Muscle of back (tissue), 13 donors: ENCODE measurements at places on chromosomes 2 and 18. TPM values are rescaled to one million over a fixed set of nuclear protein-coding genes. Genes with fewer than 3 reads are reported as not detected.

GRCh38 chr2:19664646-19665045, 237.1 kb downstream of the TTC32 start:
- DNase-seq: no peak

GRCh38 chr18:9321017-9321452, 13.5 kb upstream of the TWSG1 start:
- DNase-seq: peak; percentile 57

DNA sequence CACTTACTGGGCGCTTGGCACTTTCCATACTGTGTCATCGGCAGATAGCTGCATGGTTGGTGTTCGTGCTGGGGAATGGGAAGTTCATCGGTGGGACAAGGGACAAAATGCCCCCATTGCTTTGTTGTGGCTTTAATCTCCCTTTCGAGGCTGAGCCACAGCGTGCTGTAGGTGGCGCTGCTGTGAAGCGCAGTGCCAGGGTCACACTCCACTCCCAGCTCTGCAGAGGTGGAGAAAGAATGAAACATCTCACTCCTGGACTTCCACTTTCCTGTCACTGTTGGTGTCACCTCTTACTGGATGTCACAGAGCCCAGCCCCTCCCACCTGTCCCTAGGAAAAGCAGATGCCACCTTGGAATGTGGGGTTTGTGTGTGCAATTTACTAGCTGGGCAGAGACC, 8.7 kb downstream of the TYMS start:
- no peak for DNase-seq

DNA sequence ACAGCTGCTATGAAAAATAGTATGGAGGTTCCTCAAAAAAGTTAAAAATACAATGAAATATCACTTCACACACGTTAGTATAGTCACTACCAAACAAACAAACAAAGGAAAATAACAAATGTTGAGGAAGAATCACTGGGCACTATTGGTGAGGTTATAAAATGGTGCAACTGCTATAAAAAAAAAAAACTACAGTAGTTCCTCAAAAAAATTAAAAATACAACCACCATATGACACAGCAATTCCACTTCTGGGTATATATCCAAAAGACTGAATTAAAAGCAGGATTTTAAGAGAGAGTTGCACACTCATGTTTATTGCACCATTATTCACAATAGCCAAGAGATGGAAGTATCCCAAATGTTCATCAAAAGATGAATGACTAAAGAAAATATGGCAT, 80.9 kb upstream of the POU3F3 start:
- DNase-seq: no peak

Gene SANBR
- 10.6 TPM for polyA plus RNA-seq

DNA sequence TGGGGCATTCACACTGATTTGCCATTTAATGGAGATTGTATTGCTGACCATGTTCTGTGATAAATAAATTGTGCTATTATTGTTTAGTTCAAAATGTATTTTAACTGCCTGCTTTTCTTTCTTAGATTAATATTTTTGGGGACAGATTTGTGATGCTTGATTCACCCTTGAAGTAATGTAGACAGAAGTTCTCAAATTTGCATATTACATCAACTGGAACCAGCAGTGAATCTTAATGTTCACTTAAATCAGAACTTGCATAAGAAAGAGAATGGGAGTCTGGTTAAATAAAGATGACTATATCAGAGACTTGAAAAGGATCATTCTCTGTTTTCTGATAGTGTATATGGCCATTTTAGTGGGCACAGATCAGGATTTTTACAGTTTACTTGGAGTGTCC, 1.8 kb downstream of the DNAJC10 start:
- no peak for DNase-seq

GRCh38 chr2:175404839-175405238, 223.3 kb upstream of the ATP5MC3 start:
- DNase-seq: no peak

Gene CLASP1
- polyA plus RNA-seq: 71.5 TPM

DNA sequence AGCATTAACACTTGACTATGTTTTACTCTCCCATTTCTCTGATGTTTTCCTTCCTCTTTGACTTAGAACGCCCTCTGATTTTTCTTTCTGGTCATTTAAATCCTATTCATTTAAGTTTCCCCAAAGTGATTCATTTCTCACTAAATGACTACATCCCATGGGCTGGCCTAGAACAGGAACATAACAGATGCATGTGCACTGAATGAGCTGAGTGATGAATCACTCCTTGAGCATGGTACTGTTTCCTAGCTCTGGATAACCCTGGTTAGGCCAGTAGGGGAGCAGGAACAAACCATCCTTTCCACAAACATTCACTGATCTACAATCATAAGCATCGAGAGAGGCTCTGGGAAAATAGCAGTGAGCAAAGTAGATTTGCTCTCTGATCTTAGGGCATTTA, 221.9 kb upstream of the SETBP1 start:
- no peak for DNase-seq

DNA sequence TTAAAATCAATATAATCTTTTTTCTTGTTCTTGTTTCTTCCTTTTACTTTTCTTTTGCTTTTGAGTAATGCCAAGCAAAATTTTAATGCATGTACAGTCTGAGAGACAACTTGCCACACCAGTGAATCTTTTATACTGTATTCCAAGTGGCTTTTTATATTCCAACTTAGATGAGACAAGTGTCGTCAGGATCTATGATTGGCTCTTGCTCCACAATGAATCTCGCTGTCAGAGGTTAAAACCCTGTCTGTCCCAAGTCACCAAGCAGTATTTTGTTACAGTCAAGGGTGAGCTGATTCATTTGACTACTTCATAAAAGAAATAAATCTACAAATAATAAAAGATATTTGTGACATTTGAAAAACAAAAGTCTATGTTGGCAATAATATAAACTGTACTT, at the start of gene MSTN:
MSTN (minus strand) TSS at position 129 of the 400 bp plus-strand sequence. CDS start 133 bp downstream, outside the sequence.
- no peak for DNase-seq

Gene RIT2
- polyA plus RNA-seq: not detected
